Neural cell (in vitro differentiated cells): ENCODE measurements at places on chromosomes 1 and 21. TPM values are rescaled to one million over a fixed set of nuclear protein-coding genes. Genes with fewer than 3 reads are reported as not detected.

The RIPPLY3 gene
- 0.24 and 0.76 TPM in 2 replicates for polyA plus RNA-seq

The ETNK2 gene
- polyA plus RNA-seq: 26.3 and 26.7 TPM in 2 replicates

The SIM2 gene
- polyA plus RNA-seq: 0.08 TPM in 1 of 2 replicates, not detected in the other

The TAS1R1 gene
- not detected in 2 replicates for polyA plus RNA-seq

The FAM151A gene
- not detected in 2 replicates for polyA plus RNA-seq

The SFN gene
- 0.25 TPM in 1 of 2 replicates, not detected in the other for polyA plus RNA-seq

The RHD gene
- not detected in 2 replicates for polyA plus RNA-seq

The INAVA gene
- polyA plus RNA-seq: 1.3 and 3.1 TPM in 2 replicates

The CDC42 gene
- 805 and 913 TPM in 2 replicates for polyA plus RNA-seq

The ATP1A4 gene
- polyA plus RNA-seq: not detected in 2 replicates

The BATF3 gene
- polyA plus RNA-seq: 0.82 and 3.0 TPM in 2 replicates

The MIXL1 gene
- polyA plus RNA-seq: not detected in 2 replicates

The CLCA4 gene
- not detected in 2 replicates for polyA plus RNA-seq

The CADM3 gene
- 81.7 and 91.2 TPM in 2 replicates for polyA plus RNA-seq

The NBPF6 gene
- not detected in 2 replicates for polyA plus RNA-seq

The CLIC6 gene
- polyA plus RNA-seq: 0.16 and 0.32 TPM in 2 replicates

The CNIH3 gene
- polyA plus RNA-seq: 4.7 and 9.3 TPM in 2 replicates

The CFHR1 gene
- polyA plus RNA-seq: not detected in 2 replicates

The TMEM82 gene
- polyA plus RNA-seq: not detected in 2 replicates

The TCHHL1 gene
- polyA plus RNA-seq: not detected in 2 replicates

The SELENON gene
- 6.5 and 14.3 TPM in 2 replicates for polyA plus RNA-seq

The LCE1E gene
- not detected in 2 replicates for polyA plus RNA-seq

The CHI3L1 gene
- not detected in 2 replicates for polyA plus RNA-seq

The LMOD1 gene
- polyA plus RNA-seq: not detected in 2 replicates

The MIB2 gene
- polyA plus RNA-seq: 106 and 153 TPM in 2 replicates

The B3GALT5 gene
- polyA plus RNA-seq: 0.50 and 0.80 TPM in 2 replicates

The C1orf21 gene
- polyA plus RNA-seq: 17.4 and 21.1 TPM in 2 replicates

The SAMD11 gene
- polyA plus RNA-seq: 11.2 and 21.6 TPM in 2 replicates

The GPR161 gene
- 39.0 and 45.5 TPM in 2 replicates for polyA plus RNA-seq

The IQGAP3 gene
- polyA plus RNA-seq: 0.32 TPM in 1 of 2 replicates, not detected in the other

The CDC42BPA gene
- polyA plus RNA-seq: 22.9 and 26.8 TPM in 2 replicates

The TEDDM1 gene
- not detected in 2 replicates for polyA plus RNA-seq

The XPR1 gene
- 174 and 185 TPM in 2 replicates for polyA plus RNA-seq

The CFHR4 gene
- not detected in 2 replicates for polyA plus RNA-seq
